ENCODE measurements at places on chromosomes 12 and 14.

DNA sequence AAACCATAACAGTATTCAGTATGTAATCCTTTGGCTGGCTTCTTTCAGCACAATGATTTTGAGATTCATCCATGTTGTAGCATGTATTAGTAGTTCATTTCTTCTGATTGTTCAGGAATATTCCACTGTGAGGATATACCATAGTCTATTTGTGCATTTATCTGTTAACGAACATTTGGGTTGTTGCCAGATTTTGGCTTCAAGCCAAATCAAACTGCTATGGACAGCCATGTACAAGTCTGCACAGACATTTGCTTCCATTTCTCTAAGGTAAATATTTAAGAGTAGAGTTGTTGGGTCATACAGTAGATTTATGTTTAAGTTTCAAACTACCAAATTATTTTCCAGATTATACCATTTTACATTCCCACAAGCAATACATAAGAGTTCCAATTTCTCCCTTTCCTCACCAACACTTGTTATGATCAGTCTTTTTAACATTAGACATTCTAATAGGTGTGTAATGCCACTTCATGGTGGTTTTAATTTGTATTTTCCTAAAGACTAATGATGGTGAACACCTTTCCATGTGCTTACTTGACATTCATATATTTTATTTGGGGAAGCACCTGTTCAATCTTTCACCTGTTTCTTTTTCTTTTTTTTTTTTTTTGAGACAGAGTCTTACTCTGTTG is 56.6 kb downstream of the ZFYVE21 start:
- no peak for DNase-seq

DNA sequence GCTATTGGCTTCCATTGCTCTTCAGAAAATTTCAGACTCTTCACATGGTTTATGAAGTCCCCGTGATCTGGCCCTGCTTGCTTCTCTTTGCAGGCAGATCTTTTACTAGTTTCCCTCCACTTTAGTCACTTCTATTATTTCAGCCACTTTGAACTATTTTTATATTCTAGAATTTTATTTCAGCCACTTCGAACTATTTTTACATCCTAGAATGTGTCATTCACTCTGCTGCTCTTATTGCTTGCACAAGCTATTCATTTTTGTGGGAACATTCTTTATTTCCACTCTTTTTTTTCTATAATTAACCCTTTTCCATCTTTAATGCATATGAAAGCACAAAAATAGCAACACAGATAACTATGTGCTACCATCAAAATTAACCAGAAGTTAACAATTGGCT is 24.5 kb downstream of the TSHR start:
- no peak for DNase-seq

DNA sequence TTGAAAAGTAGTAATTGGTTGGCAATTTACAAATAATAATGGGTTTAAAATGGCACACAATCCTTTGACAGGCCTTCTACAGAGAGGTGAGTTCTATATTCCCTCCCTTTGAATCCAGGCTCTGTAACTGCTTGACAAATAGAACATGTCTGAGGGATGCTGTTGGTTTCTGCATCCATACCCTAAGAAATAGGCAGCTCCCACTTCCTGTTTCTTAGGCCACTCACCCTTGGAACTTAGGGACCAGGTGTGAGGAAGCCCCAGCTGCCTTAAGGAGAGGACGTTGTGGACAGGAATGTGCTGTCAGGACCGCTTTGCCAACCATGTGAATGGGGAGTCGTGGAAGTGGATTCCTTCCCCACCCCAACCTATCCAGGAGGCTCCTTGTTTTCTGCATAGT is 59.4 kb downstream of the LMNTD1 start:
- DNase-seq, result no peak

- DNase-seq, result no peak
These were observed 155.9 kb downstream of the SLC41A2 start for GRCh38 chr12:104802208-104802607.

GRCh38 chr12:3741882-3742672 is 10.8 kb downstream of the CRACR2A start:
- DNase-seq, result no peak

DNA sequence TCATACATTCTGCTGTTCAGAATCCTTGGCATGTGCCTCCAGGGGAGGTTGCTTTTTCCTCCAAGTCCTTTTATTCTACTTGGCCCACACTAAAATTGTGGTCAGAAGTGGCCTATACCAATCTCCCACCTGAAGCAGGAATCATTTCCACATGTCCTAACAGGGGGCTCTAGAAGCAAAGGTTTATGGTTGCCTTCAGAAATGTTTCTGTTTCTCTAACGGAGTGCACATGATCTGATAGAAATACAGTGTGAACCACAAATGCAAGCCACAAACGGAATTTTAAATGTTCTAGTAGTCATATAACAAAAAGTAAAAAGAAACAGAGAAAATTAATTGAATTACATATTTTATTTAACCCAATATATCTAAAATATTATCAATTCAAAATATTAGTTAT is 4.0 kb downstream of the PTGER2 start:
- DNase-seq, result no peak

DNA sequence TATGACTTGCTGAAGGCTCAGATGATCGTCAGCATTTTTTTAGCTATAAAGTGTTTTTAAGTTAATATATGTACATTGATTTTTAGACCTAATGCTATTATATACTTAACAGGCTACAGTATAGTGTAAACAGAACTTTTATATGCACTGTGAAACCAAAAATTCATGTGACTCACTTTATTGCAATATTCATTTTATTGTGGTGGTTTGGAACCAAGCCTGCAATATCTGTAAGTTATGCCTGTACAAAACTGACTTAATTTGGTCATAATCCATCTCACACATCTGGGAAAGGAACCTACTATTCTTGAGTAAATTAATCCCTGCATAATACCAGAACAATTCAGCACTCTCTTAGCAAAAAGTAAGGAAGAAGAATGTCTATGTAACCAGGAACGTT is 390.7 kb downstream of the SYT1 start:
- DNase-seq, result no peak
